ENCODE measurements at places on chromosomes 4 and X.

DNA sequence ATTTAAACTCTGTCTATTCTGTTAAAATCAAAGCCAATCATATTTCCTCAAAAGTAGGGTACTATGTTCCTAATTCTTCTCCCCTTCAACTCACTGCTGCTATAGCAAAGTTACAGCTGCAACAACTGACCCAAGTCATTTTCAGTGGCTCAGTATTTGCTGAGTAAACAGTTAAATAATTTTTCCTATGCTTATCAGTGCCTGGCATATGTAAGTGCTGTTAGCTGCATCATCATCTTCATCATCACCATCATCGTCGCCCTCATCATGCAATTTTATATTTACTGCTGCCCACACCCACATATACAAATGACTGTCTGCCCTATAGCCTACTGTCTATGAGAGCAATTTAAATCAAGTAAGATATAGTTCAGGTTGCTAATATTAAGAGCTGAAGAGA lies 21.9 kb downstream of the COQ2 start:
- DNase-seq = no peak

DNA sequence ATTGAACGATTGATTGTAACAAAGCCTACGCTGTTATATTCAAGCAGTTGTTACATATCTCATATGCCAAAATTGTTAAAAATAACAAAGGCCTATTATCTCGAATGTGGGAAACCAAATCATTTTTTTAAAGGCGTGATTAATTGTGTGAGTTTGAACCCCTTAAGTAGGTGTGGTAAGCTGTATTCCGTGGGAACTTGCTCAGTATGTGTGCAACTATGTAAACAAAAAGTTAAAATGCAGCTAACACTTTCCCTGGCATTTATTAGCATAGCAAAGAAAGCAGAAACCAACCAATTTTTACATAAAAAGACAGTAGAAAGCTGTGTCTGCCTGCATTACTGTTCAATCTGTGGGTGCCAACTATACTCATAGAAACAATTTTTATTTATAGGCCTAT lies 166.0 kb upstream of the HAND2 start:
- no peak for DNase-seq

GRCh38 chr4:82515705-82516104 lies 46.1 kb downstream of the TMEM150C start:
- peak; percentile 88 for DNase-seq

DNA sequence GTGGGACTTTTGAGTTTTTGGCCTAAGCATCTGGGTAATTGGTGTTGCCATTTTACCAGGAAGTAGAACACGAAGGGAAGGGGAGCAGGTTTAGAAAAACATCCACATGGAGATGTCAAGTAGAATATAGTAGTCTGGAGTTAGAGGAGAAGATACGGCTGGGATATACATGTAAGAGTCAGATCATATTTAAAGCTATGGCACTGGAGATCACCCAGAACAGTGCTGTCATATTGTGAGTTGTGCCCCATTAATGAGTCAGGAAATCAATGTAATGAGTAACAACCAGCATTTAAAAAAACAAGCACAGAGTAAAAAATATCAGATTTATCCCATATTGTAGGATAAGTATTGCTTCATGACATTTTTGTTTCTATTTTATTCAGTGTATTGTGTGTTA lies 4.2 kb downstream of the GSTCD start:
- no peak for DNase-seq

DNA sequence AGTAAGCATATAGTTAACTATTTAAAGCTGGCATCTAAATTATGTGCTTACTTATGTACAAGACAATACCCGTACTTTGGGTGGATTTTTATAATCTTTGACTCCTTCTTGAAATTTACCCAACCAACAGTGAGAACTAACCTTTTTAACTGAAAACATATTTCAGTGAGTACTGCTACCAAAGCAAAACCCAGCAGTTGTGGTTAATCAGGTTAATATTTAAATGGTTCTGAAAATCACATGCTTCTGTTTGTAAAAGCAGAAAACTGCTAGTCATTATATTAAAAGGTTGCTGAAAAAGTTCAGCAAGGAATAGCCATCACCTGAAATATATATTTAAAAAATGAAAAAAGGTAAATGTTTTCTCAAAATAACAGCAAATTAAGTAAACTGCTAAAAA lies 20.0 kb downstream of the UBE2D3 start:
- no peak for DNase-seq

- no peak for DNase-seq
Measured at GRCh38 chr4:1285151-1285789, 4.4 kb upstream of the MAEA start.

- DNase-seq = no peak
Measured at GRCh38 chr4:151928112-151928511, 167.3 kb upstream of the GATB start.

DNA sequence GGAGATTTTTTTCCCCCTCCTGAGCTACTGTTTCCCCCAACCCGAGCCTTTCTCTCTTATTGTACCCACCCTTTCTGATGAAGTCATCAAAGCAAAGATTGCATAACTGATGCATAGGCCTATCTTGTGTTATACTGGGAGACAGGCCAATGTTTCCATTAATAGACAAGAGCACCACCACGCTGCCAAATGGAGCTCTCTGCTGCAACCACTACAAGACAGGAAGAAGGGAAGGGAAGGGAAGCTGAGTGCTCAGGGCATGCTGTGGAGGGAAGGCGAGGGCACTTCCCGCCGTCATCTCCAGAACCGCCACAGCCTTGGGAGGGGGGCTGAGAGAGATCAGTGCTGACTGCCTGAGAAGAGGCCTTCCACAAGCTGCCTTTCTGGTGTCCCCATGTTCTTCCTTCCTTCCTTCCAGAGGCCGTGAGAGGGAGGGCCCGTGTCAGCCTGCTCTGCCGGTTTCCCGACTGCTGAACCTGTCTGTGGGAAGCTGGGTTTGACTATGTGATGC lies 75.0 kb downstream of the MGST2 start:
- peak; percentile 96 for DNase-seq

DNA sequence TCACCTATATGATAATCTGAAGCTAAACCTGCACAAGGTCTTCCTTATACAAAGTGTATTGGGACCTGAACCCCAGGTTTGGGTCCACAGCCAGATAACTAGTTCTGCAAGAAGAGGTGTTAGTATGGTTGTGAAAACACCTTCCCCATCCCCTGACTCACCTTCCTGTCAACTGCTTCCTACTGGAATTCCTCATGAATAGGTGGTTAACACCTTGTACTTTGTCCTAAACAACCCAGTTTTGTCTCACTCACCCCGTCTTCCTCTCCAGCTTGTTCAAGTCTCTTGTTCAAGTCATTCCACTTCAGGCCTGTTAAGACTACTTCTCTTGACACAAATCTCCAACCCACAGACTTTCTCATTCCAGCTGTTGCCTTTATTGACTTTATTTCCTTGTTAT lies 45.5 kb downstream of the CCNG2 start:
- no peak for DNase-seq

DNA sequence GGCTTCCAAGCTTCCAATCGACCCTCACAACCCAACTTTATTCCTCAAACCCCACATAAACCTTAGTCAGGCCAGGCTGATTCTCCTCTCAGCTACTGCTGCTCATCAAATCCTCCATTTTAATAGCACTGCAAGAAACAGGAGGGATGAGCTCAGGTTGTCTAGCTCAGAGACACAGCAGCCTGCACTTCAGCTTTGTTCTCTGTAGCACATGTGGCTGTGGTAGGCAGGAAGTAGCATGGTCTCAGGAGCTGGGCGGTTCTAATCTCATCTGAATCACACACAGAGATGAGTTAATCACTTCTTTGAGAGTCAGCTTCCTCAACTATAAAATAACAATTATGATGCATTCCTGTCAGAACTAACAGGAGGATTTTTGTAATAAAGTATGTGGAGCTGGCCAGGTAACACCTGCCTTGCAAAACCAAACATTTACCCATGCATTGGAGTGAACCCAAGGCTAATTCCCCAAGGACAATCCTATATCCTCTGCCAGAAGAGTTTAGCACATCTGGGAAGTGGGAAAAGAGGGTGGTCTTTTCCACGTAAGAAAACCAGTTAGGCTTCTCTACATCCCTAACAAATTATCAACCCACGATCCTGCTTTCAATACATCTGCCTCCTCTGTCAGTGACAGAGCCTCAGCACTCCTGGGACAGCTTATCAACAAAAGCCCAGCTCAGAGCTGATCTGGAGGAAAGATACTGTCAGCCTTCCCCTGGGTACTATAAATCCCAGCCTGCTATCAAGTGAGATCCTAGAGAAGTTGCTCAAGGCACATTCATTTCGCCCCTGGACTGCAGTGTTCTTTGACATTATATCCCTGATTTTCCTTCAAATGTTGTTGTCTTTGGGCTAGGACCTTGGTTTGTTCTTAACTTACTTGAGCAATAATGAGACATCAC lies 32.8 kb downstream of the ELOVL6 start:
- DNase-seq = peak; percentile 91

DNA sequence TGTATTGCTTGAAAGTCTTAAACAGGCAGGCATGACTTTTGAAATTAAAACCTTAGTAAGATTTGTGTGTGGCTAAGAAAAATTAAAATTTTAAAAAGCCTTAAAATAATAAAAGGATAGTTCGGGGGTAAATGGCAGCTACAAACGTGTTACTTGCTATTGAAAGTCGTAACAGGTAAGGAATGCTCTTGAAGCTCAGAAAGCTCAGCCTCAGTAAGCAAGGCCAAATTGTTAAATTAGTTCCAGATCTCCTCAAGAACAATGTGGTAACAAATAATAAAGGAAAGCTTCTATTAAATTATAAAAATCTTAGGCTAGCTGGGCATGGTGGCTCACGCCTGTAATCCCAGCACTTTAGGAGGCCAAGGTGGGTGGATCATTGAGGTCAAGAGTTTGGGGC lies 25.5 kb downstream of the PRMT9 start:
- DNase-seq = no peak

DNA sequence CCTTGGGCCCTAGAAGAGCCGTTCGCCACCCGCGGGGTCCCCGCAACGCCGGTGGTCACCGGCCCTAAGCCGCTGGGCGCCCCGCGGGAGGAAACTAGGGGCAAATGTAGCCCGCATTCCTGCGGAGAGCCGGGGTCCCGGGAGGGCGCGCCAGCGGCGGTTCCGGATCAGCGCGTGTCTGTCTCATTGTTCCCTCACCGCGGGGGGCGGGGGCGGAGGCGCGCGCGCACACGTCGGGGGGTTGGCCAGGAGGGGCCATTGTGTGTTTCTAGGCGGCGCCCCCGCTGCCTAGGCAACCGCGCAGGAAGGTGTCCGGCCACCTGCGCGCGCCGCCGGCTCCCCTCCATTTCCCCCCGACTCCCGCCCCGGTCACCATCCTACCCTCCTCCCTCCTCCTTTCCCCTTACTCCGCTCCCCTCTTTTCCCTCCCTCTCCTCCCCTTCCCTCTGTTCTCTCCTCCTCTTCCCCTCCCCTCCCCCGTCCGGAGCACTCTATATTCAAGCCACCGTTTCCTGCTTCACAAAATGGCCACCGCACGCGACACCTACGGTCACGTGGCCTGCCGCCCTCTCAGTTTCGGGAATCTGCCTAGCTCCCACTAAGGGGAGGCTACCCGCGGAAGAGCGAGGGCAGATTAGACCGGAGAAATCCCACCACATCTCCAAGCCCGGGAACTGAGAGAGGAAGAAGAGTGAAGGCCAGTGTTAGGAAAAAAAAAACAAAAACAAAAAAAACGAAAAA lies 789 bp upstream of the DDX3X start:
- DNase-seq = peak; percentile 79

DNA sequence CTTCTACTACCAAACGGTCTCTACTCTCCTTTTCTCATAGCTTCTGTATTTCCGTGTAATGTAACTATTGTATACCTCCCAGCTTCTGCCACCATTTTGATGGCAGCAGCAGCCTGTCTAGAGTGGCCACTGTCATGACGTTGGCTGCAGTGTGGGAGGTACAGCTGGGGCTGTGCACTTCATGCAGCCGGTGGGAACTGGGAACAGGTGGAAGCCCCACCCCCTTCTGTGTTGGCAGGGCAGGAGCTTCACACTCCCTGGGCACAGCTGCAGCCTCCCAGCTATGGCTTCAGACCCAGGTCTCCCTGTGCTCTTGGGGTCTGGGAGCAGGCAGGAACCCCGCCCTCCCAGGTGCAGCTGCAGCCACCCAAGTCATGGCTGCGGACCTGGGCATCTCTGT lies 49.8 kb upstream of the SEC24B start:
- no peak for DNase-seq

DNA sequence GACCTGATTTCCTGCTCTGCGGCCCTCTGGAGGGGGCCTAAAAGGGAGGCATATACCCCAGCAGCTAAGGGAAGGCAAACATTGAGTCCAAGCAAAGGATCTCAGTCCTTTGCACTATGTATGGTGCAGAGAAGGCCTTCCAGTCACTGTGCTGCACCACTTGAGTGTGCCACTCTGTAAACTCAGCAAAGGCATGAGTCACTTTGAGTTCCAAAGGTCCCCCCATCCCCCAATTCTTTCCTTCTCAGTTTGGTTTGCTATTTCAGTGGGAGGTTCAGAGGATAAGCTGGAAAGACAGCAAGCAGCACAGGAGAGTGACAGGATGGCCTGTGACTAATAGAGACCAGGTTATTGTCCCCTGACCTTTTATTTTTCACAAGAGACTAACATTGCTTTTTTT lies 131.3 kb downstream of the FHDC1 start:
- DNase-seq = peak; percentile 29

GRCh38 chrX:127457161-127457560 lies 595.0 kb downstream of the ACTRT1 start:
- no peak for DNase-seq

DNA sequence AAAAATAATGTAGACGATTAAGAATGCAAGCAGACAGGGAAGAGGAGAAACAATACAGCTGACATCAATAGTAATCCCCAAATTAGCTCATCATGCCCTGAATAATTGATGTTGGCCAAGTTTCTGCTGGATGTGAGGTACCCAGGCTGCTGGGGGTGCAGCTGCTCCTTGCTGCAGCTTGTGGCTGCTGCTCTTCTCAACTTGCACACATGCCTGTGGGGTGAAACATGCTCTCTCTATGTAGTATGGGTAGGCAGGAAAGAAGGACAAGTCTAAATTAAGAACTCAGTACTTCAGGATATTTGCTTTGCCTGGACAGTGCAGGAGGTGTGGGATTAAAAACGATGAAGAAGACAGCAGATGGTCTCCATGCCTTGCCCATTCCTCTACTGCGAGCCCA lies 16.7 kb downstream of the EDA2R start:
- peak; percentile 44 for DNase-seq

GRCh38 chr4:144179152-144179739 lies 38.7 kb upstream of the GYPA start:
- DNase-seq = no peak

DNA sequence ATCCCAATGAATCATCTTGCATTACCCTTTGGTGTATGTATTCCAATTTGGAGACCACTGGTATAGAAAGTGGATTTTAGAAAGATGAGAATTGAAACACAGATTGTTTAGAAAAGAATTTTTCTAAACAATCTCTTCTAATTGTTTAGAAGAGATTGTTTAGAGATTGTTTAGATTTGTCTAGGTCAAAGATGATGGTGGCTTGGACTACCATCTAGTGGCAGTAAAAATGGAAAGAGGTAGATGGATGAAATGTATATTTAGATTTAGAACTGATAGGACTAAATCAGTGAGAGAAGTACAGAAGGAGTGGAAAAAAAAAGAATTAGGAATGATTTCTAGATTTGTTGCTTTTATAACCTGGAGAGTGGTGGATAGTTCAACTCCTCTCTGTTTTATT lies 70.6 kb downstream of the ARSJ start:
- DNase-seq = no peak

- no peak for DNase-seq
Measured at GRCh38 chrX:112662559-112663427, 16.9 kb downstream of the LHFPL1 start.

- no peak for DNase-seq
Measured at GRCh38 chr4:17500574-17500973, 11.3 kb downstream of the QDPR start.

GRCh38 chrX:31931225-31931624 lies 859.4 kb upstream of the FTHL17 start:
- DNase-seq = peak; percentile 75

- peak; percentile 36 for DNase-seq
Measured at GRCh38 chr4:78136109-78137081, 79.3 kb downstream of the FRAS1 start.
